Breast epithelium (tissue), 4 donors: ENCODE measurements at places on chromosomes 7 and 10. TPM values are rescaled to one million over a fixed set of nuclear protein-coding genes. Genes with fewer than 3 reads are reported as not detected.
A peak's percentile ranks its signal among the peaks of the same experiment; 100 is the strongest.

Gene FKBP6
- not detected for total RNA-seq

GRCh38 chr7:64359543-64359942 is 45.8 kb downstream of the ZNF736 start:
- H3K27ac ChIP-seq = no peak overlapping the region
- no peak overlapping the region for H3K4me3 ChIP-seq
- no peaks in the 10 kb centered on the region for H3K36me3 ChIP-seq
- H3K4me1 ChIP-seq = no peaks in the 10 kb centered on the region

GRCh38 chr7:4878336-4879335 is 4.9 kb downstream of the RADIL start:
- no peaks in the 10 kb centered on the region for H3K36me3 ChIP-seq
- H3K27ac ChIP-seq = peak overlapping the region; percentile 64
- H3K4me1 ChIP-seq = peaks cover 4% of the 10 kb centered on the region
- peak overlapping the region; percentile 44 for H3K4me3 ChIP-seq
- DNase-seq = peak; percentile 48

DNA sequence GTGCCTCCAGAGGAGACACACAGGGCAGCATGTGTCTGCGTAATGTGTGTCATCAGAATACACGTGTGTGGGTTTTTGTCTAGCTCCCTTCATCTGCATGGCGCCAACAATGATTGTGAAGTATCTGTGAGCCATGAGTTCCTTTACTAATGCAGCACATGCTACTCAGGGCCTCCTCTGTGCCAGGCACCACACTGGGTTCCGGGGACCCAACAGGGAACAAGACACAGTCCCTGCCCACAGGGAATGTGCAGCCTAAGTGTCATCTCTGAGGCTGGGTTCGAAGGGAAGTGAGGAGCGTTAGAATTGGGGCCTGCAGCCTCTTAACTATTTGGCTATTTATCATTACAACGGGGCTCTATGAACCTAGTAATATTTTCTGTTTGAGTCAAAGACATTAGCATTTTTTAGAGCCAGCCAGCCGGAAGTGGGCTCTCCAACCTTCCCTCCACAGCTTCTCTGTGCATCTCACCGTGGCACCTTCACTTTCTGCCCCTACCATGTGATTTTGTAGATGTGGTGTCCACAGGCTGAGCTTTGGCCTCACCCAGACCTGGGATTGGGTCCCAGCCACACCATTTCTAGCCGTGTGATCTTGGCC is 43.9 kb upstream of the SRGN start:
- H3K4me1 ChIP-seq = no peaks in the 10 kb centered on the region
- H3K36me3 ChIP-seq = no peaks in the 10 kb centered on the region
- no peak overlapping the region for H3K27ac ChIP-seq
- no peak for DNase-seq
- H3K4me3 ChIP-seq = no peak overlapping the region
- no peaks in the 10 kb centered on the region for H3K27me3 ChIP-seq

DNA sequence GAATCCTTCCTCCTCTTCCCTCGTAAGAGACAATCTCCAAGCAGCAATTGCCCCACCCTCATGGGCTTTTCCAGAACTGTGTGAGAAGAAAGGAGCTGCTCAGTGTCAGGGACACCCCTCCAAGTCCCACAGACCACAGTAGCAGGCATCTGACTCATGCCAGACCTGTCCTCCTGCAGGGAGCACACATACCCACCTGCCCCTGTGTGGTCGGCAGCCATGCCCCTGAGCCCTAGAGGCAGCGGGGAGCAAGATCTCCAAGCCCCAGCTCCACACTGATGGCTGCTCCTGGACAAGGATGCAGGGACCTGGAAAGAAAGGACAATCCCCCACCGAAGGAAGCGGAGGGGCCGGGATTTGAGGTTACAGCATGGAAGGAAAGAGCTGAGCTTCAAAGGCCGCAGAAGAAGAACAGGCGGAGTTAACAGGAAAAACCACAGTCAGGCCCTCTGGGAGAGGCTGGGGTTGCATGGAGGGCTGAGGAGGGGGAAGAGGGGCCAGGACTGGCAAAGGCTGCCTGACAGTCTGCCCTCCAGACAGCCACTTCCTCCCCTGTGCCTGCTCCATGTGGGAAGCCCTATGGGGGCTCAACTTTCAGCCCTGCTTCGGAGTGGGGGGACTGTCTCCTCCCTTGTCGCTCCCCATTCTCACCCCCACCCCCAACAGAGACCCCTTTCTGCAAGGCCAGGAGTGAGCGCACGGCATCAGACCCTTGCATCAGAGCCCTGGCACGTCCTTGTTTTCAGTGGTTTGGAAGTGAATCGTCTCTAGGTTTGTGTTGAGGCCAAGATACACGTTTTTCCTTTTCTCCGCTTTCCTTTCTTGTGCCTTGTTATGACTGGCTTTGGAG is 46.8 kb downstream of the ASB13 start:
- H3K27me3 ChIP-seq = no peaks in the 10 kb centered on the region
- no peak overlapping the region for H3K4me3 ChIP-seq
- no peak for DNase-seq
- no peaks in the 10 kb centered on the region for H3K36me3 ChIP-seq
- peak overlapping the region; percentile 85 for H3K27ac ChIP-seq
- H3K4me1 ChIP-seq = peaks cover 6% of the 10 kb centered on the region

GRCh38 chr10:100730725-100731406 is 14.5 kb upstream of the PAX2 start:
- no peak overlapping the region for H3K27ac ChIP-seq
- DNase-seq = no peak
- H3K36me3 ChIP-seq = no peaks in the 10 kb centered on the region
- no peaks in the 10 kb centered on the region for H3K4me1 ChIP-seq
